Kidney epithelial cell (primary cell): ENCODE measurements at places on chromosomes 12 and 14. TPM values are rescaled to one million over a fixed set of nuclear protein-coding genes. Genes with fewer than 3 reads are reported as not detected.

PRB2 gene
- not detected in 2 replicates for total RNA-seq

KRT2 gene
- total RNA-seq = not detected in 2 replicates

PTGER2 gene
- 0.46 and 1.4 TPM in 2 replicates for total RNA-seq

FLRT2 gene
- 8.1 and 14.7 TPM in 2 replicates for total RNA-seq

GYS2 gene
- not detected in 2 replicates for total RNA-seq

C14orf39 gene
- 0.58 TPM in 1 of 2 replicates, not detected in the other for total RNA-seq

DLST gene
- 84.1 and 87.0 TPM in 2 replicates for total RNA-seq

CYP27B1 gene
- 4.3 and 5.2 TPM in 2 replicates for total RNA-seq

REP15 gene
- total RNA-seq = 1.3 and 1.9 TPM in 2 replicates

PLEKHG7 gene
- total RNA-seq = not detected in 2 replicates

TMTC2 gene
- total RNA-seq = 6.4 and 7.6 TPM in 2 replicates

MMP19 gene
- 0.07 and 0.08 TPM in 2 replicates for total RNA-seq

GRCh38 chr12:102197789-102198188, at the start of gene PMCH:
Gene PMCH, minus strand, starts transcription at chr12:102197833. Its CDS starts 63 bp downstream, at chr12:102197770.
- peak; percentile 37 for DNase-seq

GRCh38 chr12:102522768-102523167, 42.4 kb upstream of the IGF1 start:
- no peak for DNase-seq

DNA sequence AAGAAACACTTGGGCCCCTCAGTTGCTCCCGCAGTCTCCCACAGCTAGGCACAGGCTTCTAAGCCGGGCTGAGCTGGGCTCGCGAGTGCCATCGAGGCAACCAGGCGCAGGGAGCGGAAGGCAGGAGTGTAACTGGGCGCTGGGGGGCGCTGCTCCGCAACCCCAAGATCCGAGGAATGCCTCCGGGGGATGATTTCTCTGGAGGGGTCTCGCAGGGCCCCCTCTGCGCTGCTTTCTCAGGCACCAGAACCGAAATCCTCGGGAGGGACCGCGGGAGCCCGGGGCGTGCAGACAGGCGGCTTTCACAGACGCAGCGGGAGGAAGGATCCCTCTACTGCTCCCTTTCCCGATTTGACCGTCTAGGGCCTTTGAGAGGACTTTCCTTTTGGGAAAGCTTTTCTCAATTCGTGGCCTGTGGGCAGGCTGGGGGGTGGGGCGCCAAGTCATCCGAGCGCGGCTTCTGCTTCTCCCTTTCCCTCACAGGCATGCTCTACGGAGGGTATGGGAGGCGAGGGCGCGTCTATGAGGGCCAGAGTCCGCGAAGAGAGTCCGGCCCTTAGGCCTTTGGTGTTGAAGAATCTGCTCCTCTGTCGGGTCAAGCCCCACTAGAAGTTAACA, 4.3 kb upstream of the NKX2-1 start:
- DNase-seq = no peak

DNA sequence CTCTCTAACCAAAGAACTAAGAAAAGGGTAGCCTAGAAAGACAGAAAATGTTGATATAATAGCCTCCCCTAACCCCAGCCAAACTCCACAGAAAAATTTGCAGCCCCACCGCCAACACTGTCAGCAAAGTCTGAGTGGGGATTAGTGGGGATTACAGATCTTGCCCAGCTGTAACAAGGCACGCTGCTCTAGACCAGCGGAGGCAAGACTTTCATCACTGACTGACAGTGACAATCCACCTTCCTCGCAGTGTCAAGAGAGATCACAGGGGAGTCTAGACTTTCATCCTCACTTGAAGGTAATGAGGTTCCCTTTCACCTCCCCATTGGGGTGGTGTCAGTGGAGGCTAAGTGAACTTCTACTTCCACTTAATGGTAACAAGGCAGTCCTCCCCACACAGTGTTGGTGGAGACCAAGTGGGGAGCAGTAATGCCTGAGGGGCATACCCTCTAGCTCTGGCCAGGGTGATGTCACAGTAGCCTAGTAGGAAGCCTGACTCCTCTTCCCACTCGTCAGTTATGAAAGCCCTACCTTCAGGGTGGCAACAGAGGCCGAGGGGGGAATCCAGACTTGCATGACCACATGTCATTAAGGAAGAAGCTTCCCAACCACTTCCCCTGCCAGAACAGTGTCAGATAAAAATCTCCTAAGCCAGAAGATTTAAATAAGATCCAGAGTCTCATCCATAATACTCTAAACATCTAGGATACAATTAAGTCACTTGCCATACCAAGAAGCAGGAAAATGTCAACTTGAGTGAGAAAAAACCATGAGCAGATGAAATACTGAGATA, 91.7 kb upstream of the RASSF8 start:
- no peak for DNase-seq

- no peak for DNase-seq
These were observed 67.8 kb upstream of the NAP1L1 start for GRCh38 chr12:76152181-76152807.

DNA sequence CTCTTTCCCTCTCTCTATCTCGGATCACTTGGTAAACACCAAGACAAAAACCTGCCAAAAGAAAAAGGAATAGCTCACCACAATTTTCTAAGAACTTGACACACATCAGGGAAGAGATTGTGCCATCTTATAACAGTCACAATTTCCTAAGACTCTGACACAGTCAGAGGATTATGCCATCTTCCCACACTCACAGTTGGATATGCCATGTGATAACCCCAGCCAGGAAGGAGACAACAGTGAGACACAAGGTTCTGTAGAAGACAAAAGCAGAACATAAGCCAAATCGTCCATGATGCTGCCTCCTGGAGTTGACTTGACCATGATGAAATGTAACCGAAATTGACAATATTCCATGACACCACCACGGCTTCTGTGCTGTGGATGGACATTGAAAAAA, 2.8 kb upstream of the CLEC9A start:
- no peak for DNase-seq

DNA sequence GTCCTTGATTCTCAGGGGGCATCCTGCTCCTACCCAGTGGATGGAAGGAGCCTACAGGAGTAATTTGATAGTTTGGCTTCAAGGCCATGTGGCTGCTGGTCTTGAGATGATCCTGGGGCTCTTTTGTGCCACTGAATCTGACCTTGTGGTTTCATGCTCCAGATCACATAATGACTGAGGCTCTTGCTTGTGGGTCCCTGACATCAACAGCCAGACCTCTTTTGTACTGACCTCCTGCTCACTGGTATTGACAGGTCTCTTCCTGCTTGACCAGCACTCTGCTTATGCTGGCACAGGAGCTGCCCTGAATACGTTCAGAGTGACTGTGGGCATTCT, 23.2 kb upstream of the JPH4 start:
- DNase-seq = no peak

GRCh38 chr14:97442363-97442762, 645.2 kb downstream of the VRK1 start:
- DNase-seq = no peak

GRCh38 chr12:69966409-69966808, 141.4 kb downstream of the MYRFL start:
- DNase-seq = peak; percentile 47

DNA sequence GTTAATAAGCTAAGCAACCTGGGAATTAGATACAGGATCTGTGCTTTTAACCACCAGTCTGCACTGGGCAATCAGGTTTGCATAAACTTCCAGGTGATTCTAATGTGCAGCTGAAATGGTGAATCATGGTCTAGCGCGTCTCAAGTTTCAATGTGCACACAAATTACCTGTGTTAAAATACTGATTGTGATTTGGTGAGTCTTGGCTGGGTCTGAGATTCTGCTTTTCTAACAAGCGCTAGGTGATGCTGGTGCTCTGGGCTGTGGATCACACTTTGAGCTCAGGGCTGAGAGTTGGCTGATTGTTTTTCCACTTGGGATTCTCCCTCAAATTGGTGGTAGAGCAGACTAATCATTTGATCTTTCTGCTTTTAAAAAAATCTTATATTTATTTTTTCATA, 124.8 kb downstream of the C12orf75 start:
- no peak for DNase-seq

- no peak for DNase-seq
These were observed 17.1 kb downstream of the TRMT5 start for GRCh38 chr14:60963761-60964160.

- DNase-seq = no peak
These were observed 597 bp downstream of the MLF2 start for GRCh38 chr12:6752167-6752920.

DNA sequence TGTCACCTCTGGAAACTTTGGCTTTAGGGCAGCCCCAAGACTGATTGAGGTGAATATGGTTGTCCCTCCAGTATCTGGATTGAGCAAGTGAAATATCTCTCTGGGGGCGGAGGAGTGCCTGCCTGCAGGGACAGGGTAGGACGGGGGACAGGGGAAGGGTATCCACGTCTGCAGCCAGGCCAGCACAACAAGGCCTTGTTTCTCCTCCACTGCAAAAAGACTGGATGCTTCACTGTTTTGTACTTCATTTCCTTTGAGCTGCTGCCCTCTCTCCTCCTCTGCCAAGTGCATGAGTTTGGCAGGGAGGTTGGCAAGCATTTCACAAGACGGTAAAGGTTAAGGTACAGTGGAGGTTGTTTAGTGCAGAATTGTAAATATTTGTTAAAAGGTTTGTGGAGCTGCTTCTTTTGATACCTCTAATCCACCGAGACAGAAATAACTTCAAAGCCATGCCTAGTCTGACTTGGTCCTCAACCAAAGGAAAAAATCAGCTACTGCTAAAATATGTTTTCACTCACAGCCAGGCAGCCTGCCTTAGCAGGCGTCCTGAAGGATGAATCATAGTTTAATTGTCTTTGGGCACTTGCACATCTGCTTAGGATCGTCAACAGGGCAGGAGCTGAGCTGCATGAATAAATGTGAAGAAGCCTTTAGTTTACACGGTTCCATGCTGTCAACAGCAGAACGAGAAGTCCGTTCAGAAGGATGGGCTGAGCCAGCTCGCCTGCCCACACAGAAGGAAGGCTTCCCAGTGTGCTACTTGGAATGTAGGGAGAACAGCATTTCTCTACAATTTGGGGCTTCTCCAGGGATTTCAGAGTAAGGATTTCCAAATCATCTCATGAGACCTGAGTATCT, 269.7 kb downstream of the TTC6 start:
- DNase-seq = no peak

DNA sequence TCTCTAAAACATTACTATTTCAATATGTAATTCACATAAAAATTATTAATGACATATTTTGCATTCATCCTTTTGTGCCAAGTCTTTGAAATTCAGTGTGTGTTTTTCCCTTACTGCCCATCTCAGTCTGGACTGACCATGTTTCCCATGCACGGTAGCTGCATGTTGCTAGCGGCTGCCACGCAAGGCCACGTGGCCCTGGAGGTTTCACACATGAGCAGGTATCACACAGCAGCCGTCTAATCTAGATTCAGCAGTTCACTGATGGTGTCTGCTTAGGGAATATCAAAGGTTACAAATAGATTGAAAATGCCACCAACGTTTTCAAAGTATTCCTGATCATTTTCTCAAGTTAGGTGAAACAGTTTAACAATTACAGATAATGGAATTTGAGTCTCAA, 234.8 kb upstream of the FKBP4 start:
- no peak for DNase-seq

DNA sequence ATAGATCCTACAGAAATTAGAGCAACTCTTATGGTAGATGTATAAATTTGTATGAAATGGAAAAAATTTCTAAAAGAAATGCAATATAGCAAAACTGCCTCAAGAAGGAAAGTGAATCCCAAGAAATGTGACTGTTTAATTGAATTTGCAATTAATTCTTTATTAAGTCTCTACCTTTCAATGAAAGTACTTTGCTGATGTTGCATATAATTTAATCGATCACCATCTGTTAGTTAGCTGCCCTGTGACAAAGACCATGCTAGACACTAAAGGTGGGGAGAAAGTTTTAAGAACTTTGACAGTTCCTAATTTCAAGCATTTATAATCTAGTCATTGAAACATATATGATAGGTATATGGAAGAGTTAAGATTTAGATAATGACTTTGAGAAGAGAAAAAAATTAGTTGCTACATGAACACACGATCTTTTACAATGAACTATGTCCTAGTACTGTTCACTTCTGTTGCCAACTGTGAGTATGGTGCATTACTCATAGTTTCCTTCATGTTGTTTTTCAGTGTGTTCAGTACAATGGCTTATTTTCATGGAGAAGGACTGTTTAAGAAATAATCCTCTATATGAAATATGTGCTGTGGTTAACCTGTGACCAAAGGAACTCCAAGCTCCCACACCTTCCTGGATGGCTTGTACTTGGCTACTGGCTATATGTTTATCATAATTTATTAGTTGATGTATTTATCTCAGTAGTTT, 128.4 kb downstream of the METTL25 start:
- DNase-seq = peak; percentile 1

GRCh38 chr14:75289840-75290388, 11.3 kb downstream of the FOS start:
- DNase-seq = no peak

- no peak for DNase-seq
These were observed 463.0 kb downstream of the AACS start for GRCh38 chr12:125528281-125528680.

- DNase-seq = no peak
These were observed 2.0 kb upstream of the SHMT2 start for GRCh38 chr12:57227315-57228115.

- DNase-seq = no peak
These were observed 5.2 kb upstream of the RAD52 start for GRCh38 chr12:954741-955140.

- no peak for DNase-seq
These were observed 7.3 kb upstream of the INF2 start for GRCh38 chr14:104682107-104682593.

GRCh38 chr12:39692258-39692853, 72.8 kb upstream of the ABCD2 start:
- no peak for DNase-seq

GRCh38 chr12:118025168-118025567, 8.7 kb downstream of the RFC5 start:
- no peak for DNase-seq

- DNase-seq = no peak
These were observed 8.3 kb downstream of the IKZF4 start for GRCh38 chr12:56029166-56029519.

GRCh38 chr12:80116735-80117134, 17.4 kb downstream of the OTOGL start:
- no peak for DNase-seq

GRCh38 chr12:64122995-64123394, 99.1 kb downstream of the KICS2 start:
- DNase-seq = no peak

- no peak for DNase-seq
These were observed 159.2 kb downstream of the PAH start for GRCh38 chr12:102757882-102758226.

- peak; percentile 72 for DNase-seq
These were observed 4.6 kb downstream of the TMEM120B start for GRCh38 chr12:121717041-121717699.

DNA sequence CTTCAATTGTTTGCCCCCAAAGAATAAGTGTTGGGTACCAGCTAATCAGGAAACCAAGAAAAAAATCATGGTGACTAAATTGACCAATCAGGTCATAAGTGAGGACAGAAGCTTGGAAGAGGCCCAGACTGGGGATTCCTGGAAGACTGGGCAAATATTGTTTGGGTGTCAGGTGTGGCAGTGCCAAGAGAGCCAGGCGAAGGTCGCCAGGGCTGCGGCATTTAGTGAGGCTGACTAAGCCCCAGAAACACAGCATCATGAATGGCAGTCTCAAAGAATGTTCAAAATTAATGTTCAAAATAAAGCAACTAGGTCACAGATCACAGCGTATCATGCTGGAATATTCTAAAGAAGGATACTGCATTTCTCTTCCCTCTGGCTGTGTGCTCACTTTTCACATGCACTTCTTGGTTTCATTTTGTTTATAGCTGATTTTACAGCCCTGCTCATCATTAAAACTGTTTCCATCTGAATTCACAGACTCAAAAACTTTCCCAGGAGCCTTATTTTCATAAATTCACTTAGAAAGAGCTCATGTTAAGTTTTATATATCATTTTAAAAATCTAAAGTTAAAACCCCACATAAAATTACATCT, 85.3 kb upstream of the OVCH1 start:
- DNase-seq = no peak
